WTC11 (cell line): ENCODE measurements at places on chromosomes 5 and 9.

DNA sequence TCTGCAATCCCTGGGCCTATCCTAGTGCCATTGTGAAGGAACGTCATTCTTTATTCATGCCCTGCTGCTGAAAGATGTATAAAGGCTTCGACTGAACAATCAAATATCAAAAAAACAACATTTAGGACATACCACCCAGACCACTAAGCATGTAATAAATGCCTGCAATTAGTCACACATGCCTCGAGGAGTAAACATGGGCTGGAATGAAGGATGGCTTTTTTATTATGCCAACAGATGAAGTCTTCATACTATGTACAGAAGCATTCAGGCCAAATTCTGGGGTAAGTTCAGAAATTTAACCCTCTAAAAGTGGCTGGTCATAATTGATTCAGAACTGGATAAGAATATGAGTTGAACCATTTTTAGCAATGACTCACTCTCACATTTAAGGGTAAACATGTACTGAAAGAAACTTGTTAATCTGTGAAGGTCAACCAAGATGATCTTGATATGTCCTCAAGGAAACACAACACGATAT lies 38.1 kb downstream of the FAM240B start:
- H3K4me3 ChIP-seq, result no peak overlapping the region
- H3K4me1 ChIP-seq, result peaks cover 63% of the 10 kb centered on the region
- no peak overlapping the region for H3K27ac ChIP-seq
- no peaks in the 10 kb centered on the region for H3K36me3 ChIP-seq
- H3K27me3 ChIP-seq, result no peaks in the 10 kb centered on the region; the same call in 1 of the 2 replicates

DNA sequence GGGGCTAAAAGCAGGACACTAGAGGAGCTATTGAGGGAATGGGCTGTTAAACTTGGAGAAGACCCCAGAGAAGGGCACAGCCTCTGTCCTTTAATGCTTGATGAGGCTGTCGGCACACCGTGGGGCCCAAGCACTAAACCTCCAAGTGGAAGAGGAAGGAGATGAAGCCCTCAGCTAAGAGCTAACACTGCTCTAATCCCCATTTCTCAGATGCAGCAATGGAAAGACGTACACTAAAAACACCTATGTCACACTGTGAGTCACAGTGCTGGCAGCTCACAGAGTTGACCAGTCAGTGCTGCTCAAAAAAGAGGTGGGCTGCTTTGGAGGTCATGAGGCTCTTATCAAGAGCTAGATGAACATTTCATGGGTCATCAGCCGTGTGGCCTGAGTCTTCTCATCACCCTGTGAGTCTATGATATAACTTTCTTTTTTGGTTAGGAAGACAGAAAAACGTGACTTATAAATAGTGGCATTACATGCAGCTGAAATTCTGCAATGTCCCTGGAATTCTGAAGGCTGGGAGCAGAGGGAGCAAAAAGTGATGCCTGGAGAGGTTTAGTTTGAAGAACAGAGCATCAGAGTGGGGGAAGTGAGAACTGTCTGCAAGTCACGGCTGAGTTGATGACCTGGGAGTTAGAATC lies 21.5 kb downstream of the TNFSF8 start:
- peaks cover 52% of the 10 kb centered on the region for H3K27me3 ChIP-seq
- peaks cover 24% of the 10 kb centered on the region for H3K4me1 ChIP-seq

DNA sequence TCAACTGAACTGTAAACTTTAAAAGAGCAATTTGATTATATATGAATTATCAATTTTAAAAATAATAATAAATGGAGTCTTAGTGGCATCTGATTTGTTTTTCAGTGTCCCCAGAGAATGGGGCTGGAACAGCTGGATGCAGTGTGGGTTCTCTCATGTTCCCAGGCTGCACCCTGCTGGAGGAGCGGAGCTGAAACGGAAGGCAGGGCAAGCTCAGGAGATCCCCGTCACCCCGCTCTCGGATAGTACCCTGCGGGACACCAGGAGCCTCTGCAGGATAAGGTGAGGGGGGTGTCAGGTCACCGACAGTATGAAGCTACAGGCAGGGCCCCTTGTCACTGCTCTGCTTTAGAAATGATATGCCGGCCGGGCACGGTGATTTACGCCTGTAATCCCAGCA lies 57.3 kb downstream of the S1PR3 start:
- DNase-seq, result peak; percentile 36
- H3K4me1 ChIP-seq, result peaks cover 2% of the 10 kb centered on the region; the same call in 1 of the 2 replicates
- no peaks in the 10 kb centered on the region for H3K27me3 ChIP-seq
- H3K36me3 ChIP-seq, result no peaks in the 10 kb centered on the region; the same call in 1 of the 2 replicates

DNA sequence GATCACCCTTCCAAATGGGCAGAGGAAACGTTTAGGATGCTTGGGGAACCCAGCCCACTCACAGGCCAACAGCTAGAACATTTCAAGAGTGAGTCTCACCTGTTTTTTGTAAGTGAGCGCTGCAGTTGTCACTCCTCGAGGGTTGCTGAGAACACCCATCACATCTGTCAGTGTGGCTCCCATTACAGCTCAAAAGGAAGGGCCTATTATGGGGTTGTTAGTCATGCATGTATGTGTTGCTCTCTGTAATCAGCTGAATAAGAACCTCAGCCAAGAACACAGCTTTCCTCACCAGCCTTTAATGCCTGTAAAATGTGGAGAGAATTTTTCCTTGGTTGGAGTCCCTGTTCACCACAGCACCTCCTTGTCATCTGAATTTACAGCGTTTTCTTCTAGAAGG lies 196.3 kb upstream of the KLF4 start:
- no peak overlapping the region for H3K27ac ChIP-seq
- H3K4me1 ChIP-seq, result peaks cover 19% of the 10 kb centered on the region
- H3K4me3 ChIP-seq, result no peak overlapping the region
- peaks cover 4% of the 10 kb centered on the region; the same call in 1 of the 2 replicates for H3K36me3 ChIP-seq
- no peak for DNase-seq

- H3K36me3 ChIP-seq, result no peaks in the 10 kb centered on the region
- H3K4me3 ChIP-seq, result no peak overlapping the region
- H3K27ac ChIP-seq, result no peak overlapping the region
- H3K4me1 ChIP-seq, result peaks cover 18% of the 10 kb centered on the region
- no peaks in the 10 kb centered on the region for H3K27me3 ChIP-seq
These were observed 22.6 kb downstream of the PIP5K1B start for GRCh38 chr9:68727636-68728035.

GRCh38 chr9:122228568-122229484 lies at the start of gene LHX6:
Gene LHX6, minus strand, starts transcription at chr9:122228957. Its CDS starts 217 bp downstream, at chr9:122228740.
- peaks cover 32% of the 10 kb centered on the region for H3K4me1 ChIP-seq
- peaks cover 5% of the 10 kb centered on the region; the same call in 1 of the 2 replicates for H3K36me3 ChIP-seq
- DNase-seq, result peak; percentile 56
- no peak within 1 kb of the TSS for H3K27ac ChIP-seq
- H3K27me3 ChIP-seq, result peaks cover 55% of the 10 kb centered on the region
- peak within 1 kb of the TSS; percentile 60 for H3K4me3 ChIP-seq

- no peak overlapping the region for H3K4me3 ChIP-seq
- no peak overlapping the region for H3K27ac ChIP-seq
- H3K36me3 ChIP-seq, result no peaks in the 10 kb centered on the region
- peaks cover 36% of the 10 kb centered on the region for H3K4me1 ChIP-seq
These were observed 75.6 kb upstream of the SLC44A1 start for GRCh38 chr9:105168870-105169319.

DNA sequence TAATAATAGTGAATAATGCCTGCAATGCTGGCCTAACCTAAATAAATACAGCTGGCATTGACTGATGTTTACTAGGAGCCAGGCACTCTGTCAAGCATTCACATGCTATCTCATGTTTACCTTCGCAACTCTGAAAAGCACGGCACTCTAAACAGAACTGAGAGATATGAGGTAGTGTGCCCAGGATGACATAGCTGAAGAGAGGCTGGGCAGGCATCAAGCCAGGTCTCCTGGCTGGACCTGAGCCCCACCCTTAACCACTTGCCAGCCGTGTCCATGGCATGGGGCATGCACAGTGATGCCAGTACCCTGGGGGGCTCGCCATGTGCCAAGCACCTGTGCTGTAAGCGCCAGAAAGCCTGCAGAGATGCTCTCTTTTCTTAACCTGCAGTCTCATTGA lies 119.4 kb upstream of the MVB12B start:
- DNase-seq, result no peak
- no peak overlapping the region for H3K27ac ChIP-seq

DNA sequence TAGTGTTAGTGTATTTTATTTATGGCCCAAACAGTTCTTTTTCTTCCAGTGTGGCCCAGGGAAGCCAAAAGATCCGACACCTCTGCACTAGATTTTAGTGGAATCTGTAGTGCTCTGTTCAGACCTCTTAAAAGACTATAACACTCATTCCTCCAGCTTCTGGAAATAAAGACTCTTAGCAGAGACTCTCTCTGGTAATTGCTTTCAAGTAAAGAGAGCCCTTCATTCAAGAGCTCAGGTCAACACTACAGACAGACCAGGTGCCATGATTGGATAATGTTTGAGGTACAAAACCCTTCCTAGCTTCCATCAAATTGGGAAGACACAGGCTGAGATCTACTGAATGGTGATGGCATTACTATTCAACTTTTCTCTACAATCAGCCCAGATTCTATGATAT lies 255.8 kb downstream of the PRDM9 start:
- no peak for DNase-seq
- H3K4me3 ChIP-seq, result no peak overlapping the region
- H3K4me1 ChIP-seq, result no peaks in the 10 kb centered on the region
- H3K36me3 ChIP-seq, result no peaks in the 10 kb centered on the region; the same call in 1 of the 2 replicates
- H3K27ac ChIP-seq, result no peak overlapping the region
- no peaks in the 10 kb centered on the region for H3K27me3 ChIP-seq

DNA sequence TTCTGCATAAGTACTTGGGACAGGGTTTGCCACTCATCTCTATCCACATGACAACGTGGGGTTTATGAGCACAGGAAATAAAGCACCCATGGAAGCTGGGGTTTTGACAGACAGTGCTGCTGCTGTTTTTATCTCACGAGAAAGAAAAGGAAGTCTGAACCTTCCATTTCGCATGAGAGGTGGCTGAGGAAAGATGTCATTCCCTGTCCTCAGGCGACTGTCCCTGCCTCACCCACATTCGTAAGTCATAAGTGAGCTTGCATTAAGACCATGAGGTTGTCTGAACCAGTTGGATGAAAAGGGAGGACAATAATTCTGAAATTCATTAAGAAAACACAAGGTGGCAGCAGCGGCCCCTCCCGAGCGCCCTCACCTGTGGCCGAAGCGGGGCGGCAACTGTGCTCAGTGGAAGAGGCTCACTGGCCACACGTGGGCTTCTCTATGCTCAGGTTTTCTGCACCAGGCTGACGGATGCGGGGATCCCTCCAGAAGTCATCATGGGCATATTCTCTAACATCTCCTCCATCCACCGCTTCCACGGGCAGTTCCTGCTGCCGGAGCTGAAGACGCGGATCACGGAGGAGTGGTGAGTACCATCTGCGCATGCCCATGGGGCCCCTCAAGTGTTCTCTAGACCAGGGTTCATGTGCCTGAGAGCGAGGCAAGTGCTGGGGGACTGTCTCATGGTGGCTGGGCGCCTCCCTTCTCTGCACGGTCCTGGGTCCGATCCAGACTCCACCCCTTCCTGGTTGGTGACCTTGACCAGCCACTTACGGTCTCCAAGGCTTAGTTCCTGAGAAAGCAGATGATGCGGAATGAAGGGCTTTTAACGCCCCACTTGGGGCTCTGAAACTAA lies 54.7 kb upstream of the SUSD3 start:
- no peak overlapping the region for H3K4me3 ChIP-seq
- no peak overlapping the region for H3K27ac ChIP-seq
- peak; percentile 77 for DNase-seq
- peaks cover 7% of the 10 kb centered on the region for H3K27me3 ChIP-seq
- peaks cover 25% of the 10 kb centered on the region for H3K36me3 ChIP-seq
